ENCODE measurements at places on chromosomes 16 and 17.

DNA sequence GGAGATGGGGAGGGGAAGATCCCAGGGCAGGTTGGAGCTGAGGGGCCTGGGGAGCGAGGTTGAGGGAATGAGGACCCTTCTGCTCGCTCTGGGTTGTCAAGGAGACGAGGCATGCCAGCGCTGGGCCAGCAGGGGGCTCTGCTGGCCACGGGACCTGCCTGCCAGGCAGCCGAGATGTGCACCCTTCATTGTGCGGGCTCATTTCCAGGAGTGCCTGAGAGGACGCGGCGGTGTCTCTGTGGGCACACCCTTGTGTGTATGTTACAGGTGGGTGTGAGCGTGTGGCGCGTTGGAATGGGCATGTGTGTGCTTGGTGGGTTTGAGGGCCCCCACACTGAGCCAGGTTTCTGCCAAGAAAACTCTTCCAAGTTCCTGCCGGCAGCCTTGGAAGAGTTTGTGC is 15.9 kb downstream of the ARHGAP23 start:
- DNase-seq, result peak; percentile 46

GRCh38 chr17:8861495-8862181 is 5.8 kb downstream of the PIK3R6 start:
- no peak for DNase-seq

GRCh38 chr16:89723279-89724250 is 2.2 kb downstream of the ZNF276 start:
- peak; percentile 73 for DNase-seq

- DNase-seq, result no peak
Measured at GRCh38 chr17:4945944-4946280, 2.4 kb downstream of the PFN1 start.

DNA sequence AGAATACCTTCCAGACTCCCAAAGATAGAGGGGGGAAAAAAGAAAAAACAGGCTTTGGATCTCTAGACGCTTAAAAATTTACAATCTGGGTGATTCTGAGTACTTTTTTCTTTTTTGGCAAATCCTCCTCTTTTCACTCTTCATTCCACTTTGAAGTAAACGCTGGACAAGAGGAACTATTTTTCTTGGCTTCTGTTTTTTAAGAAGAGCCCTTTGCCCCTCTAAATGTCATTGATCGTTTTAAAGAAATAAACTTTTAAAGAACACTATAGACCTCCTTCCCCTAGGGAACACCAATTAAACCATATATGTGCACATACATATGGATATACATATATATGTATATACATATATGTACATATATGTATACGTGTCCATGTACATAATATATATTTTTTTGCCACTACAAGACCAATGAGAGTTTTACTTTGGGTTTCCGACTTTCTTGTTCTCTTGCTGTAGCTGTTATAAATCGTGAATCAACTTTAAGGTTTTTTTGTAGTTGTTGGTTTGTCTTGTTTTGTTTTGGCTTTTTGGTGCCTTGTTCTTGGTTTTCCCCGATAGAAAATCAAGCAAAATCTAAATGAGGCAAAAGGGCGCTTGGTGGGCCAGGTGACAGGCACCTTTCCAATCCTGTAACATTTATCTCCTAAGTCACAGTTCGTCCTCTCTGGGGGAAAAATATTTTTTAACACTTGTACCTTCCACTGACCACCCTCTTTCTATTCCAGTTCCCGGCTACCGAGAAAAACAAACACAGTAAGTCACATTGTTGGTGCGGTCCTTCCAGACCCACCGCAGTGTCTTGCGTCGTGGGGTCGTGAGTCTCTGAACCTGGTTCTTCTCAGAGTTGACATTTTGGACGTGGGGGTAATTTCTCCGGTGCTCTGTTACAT is 4.4 kb downstream of the FOXF1 start:
- no peak for DNase-seq

DNA sequence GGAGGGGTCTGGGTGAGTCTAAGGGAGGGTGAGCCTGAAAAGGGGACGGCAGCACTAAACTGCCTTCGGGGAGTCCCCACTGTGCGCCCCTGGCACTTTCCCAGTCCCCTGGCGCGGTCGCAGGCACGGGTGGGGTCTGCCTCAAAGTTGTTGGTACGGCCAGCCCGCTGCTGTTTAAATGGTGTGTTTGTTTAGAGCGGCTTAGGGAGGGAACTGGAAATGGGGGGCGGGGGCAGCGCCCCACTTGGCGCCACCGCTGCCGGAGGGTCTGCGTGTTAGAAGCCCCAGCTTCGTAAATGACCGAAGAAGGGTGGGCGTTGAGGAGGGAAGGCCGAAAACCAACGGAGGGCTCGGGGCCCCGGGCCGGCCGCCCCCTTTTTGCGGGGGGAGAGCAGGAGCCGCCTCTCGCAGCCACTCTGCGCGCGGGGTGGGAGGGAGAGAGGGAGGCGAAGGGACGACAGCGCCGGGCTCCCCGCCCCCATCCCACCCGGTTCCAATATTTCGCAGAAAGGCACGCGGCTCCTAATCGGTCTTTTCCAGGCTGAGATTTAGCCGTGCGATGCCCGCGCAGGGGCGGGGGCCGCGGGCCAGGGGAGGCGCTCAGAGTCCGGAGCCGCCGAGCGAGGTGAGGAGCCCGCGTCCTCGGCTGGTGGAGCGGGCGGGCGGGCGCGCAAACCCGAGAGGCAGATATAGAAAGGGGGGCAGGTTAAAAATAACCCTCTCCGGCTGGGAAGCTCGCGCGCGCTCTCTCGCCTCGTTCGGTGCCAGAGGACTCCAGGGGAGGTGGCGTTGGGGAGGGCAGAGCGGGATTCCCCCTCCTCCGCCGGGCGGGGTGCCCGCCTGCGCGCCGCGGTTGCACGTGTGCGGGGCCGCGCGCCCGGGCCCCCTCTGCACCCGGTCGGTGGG is 54.9 kb downstream of the SREBF1 start:
- no peak for DNase-seq
